ENCODE measurements at places on chromosomes 4 and X.

DNA sequence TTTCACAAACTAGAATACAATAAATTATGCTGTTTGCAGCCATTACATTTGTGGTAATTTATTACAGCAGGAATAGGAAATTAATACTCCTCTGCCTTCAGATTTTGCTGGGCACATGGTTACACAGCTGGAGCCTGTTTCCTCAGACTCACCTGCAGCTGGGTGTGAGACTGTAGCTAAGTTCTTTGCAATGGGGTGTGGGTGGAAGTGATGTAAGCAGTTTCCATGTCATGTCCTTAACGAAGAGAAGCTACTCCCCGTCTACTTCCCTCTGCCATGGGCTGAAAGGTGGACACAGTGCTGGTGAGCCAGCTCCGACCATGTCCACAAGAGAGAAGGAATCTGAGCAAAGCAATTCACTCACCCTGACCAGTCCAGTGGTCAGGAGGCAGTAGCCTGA, 18.2 kb downstream of the SH3KBP1 start:
- DNase-seq = no peak

DNA sequence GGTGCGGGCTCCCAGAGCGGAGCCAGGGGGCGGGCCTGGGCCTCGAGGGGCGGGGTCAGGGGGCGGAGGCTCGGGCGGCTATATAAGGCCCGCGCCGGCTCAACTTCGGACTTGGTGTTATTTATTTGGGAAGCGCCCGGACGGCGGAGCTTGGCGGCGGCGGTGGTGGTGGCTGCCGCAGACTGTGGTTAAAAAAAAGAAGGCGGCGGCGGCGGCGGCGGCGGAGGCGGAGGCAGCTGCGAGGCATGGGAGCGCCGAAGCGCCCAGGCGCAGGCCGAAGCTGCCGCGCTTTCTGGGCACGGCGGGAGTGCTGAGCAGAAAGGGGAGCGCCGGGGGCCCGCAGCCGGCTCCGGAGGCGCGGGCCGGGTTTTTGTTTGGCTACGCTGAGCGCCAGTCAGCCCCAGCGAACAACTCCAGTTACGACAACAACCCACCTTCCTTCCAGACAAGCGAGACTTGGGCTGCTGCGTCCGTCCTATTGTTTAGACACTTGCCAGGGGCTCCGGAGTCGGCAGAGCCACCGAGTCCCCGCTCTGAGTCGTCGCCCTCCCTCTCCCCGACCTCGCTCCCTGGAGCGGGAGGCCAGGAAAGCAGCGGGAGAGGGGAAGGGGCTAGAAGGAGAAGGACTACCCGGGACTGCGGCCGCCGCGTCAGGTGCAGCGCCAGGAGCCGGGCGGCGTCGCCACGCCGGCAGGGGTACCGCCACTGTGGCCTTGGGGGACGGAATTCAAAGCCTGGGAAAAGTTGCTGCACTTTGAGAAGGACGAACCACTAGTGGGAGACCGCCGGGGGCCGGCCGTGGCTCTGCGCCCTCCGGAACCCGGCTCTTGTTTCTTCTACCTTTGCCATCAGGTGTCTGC, at the start of gene SLIT2:
Gene SLIT2 (plus strand): TSS at position 110 of the 860 bp plus-strand sequence. CDS start 1,911 bp downstream, outside the sequence.
- peak; percentile 44 for DNase-seq

DNA sequence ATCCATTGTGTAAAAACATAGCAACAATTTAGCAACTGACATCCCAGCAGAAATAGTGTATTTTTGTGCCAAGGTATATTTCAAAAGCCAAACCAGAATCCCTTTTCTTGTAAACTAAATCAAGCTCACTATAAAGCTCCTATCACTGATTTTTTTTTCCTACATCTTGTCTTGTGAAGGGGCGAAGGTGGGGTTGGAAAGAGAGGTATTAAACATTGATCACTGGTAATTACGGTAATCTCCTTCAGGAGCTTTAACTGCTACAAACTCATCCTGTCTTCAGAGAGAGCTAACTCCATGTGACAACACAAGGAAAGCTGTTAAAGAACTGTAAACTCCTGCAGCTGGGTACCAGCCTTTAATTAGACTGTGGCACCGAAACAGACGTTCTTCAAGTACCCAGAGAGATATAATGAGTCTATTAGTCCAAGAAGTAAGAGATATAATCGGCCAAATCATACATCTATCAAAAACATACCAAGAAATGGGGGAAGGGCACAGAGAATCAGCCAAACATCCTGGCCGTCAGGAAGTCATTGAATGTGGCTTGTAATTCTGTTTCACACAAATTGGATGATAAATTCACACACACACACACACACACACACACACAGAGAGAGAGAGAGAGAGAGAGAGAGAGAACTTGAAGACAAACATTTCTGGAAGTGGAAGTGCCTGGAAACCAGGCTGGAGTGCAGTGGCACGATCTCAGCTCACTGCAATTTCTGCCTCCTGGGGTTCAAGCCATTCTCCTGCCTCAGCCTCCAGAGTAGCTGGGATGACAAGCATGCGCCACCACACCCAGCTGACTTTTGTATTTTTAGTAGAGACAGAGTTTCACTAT, 111.9 kb upstream of the PPARGC1A start:
- DNase-seq = no peak

GRCh38 chr4:109077505-109077904, 225.0 kb downstream of the COL25A1 start:
- DNase-seq = no peak

DNA sequence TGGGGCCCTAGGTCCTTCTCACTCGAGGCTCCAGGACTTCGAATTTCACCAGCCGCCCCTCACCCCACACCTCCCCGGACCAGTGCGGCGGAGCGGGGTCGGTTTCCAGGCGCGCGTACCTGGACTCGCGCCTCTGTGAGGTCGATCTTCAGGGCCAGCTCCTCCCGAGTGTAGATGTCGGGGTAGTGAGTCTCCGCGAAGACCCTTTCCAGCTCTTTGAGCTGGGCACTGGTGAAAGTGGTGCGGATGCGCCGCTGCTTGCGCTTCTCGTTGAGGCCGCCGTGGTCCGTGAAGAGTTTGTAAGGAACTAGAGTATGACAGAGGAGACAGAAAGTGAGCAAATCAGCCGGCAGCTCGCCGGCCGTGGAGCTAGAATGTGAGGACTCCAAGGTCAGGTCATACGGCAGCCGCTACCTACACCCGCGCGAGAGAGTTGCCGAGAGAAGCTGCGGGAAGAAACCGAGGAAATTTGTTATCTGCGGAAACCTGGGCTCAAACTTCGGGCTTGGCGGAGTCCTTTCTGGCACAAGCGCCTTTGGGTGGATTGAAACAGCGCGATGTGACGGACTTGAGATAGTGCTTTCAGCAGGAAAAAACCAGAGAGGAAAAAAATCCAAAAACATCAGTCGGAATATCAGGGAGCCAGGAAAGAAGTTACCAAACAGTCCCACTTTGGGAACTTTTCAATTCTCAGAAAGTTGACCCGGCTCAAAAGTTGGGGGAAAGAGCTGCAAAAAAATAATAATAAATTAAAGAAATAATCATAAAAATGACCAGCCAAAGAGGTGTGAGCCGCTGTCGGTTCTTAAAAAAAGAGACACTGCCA, 1.1 kb downstream of the PHOX2B start:
- no peak for DNase-seq

DNA sequence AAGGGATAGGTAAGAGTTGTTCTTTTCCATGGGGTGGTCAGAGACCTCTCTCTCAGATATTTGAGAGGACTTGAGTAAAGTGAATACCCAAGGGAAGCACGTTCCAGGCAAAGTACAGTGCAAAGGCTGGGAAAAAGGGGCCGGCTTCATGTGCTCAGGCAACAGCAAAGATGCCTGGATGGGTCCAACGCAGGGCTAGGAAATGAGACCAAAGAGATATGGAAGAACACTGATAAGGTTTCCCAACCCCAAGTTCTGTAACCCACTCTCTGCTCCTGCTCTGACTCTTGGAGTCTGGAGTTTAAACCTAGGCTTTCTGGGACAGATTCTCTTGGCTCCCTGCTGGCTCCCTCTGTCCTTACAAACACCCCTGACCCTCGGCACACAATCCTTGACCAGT, 36.2 kb upstream of the PROM1 start:
- no peak for DNase-seq

GRCh38 chr4:169774466-169775445, 17.0 kb upstream of the HPF1 start:
- peak; percentile 22 for DNase-seq

DNA sequence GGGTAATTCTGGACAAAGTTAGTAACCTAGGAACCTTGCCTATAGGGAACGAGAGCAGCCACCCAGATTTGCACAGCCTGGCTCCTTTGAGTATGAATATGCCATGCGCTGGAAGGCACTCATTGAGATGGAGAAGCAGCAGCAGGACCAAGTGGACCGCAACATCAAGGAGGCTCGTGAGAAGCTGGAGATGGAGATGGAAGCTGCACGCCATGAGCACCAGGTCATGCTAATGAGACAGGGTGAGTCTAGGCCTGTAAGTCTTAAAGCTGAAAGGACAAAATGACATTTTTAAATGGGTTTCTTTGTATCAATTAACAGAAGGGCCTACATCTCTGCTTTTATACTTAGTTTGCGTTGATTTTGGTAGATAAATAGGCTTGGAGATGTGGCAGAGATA, 4.7 kb upstream of the ITGB1BP2 start:
- no peak for DNase-seq

DNA sequence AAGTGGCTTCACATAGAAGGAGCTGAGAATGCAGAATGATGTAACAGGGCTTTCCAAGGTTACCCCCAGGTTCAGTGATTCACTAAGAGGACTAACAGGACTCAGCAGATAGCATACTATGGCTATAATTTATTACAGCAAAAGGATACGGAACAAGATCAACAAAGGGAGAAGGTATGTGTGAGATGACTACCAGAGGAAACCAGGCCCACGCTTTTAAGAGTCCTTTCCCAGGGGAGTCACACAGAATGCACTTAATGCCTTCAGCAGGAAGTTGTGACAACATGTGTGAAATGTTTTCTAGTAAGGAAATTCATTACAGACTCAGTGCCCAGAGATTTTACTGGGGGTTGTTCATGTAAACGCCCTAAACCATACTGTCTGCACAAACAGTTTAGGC, 373.6 kb upstream of the MAGEB2 start:
- no peak for DNase-seq

GRCh38 chr4:107799669-107800450, 24.9 kb upstream of the SGMS2 start:
- DNase-seq = no peak

- no peak for DNase-seq
Observed at GRCh38 chr4:90816754-90817153, 689.6 kb downstream of the CCSER1 start.

DNA sequence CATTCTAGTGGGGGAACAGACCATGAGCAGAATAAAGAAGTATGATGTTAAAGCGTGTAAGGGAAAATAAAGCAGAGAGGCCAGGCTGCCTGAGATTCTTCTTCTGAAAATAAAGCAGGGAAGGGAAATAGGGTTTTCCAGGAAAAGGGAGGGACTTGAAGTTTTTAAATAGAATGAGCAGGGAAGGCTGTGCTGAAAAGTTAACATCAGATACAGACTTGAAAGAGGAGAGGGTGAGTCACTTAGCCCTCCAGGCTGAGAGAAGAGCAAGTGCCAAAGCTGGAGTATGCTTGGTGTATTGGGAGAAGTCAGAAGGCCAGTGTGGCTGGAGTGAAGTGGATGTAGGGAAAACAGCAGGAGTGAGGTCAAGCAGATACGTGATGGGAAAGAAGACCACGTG, 10.0 kb upstream of the PLK4 start:
- no peak for DNase-seq

- DNase-seq = no peak
Observed at GRCh38 chrX:1292575-1293290, 24.1 kb downstream of the CSF2RA start.

DNA sequence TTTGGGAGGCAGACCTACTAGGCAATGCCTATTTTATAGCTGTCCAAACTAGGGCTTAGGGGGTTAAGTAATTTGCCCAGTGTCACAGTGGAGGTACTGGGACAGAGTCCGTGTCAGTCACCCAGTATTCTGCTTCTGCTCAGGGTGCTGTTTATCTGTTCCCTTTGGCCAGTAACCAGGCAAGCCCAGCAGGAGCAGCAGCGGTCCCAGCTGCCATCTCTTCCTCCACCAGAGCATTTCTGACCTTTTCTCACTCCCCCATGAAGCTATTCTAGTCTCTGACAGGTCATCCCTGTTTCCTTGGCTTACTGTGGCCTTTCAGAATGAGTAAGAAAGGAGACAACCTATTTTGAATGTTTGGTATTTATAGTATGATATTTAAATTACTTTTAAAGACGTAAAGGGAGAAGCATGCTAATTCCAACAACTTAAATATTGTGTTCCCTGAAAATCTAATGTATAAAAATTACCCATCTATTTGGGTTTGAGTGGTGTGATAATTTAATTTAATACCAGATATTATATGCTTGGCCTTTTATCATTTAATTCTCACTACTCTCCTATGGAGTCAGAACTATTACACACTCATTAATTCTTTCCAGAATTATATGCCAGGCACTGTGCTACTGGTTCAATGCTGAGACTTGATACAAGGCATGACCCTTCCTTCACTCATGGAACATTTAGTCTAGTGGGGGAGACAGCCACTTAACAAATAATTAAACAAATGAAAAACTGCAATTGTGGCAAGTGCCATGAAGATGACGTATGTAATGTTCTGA, 60.6 kb downstream of the RPS6KA3 start:
- peak; percentile 11 for DNase-seq

- DNase-seq = no peak
Observed at GRCh38 chr4:48538358-48538757, 48.3 kb downstream of the ZAR1 start.

DNA sequence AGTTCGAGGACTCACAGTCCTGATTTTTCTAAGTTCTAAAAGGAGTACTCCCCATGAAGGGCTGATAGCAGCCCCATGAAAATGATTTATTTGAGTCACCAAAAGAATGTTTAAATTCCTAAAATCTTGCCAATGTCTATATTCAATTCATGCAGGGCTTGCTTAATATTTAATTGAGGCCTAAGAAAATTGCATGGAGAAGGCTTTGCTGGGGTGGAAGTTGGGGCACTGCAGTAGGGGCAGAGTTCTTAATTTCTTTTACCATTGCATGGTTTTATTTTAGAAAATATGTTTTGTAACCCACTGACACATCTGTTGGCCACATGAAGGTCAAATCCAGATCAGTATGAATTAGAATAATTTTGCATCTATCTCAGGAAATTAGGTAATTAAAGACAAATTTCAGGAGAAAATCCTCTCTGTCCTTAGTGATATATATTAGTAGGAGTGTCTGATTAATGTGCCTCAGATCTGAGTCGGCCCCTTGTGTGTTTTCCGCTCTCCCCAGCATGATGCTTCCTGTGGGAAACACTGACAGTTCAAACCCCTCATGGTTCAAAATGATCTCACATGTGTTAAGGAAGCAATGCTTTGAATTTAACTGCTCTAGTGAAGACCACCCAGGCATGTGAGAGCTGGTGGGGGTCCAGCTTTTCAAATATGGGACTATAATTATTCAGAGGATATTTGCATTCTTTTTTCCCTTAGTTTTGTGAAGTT, 54.0 kb upstream of the EGFL6 start:
- DNase-seq = no peak

DNA sequence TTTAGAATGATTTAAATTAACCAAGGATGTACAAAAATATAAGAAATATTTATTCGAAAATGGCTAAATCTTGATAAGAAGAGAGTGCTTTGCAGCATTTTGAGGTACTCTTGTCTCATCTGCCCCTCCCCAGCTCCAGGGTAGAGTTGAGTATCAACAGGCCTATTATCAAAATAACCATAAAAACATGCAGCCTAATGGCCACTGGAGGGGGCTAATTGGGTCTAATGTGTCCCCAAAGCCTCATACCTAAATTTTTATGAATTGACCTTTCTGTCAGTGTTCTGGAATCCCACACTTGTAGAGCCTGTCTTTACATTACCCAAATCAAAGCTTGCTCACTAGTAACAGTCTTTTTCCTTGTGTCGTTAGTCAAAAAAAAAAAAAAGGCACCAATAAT, 544.9 kb upstream of the CPXCR1 start:
- DNase-seq = no peak

GRCh38 chr4:40583850-40584439, 45.7 kb downstream of the RBM47 start:
- no peak for DNase-seq

GRCh38 chr4:143558823-143559756, 45.6 kb downstream of the SMARCA5 start:
- peak; percentile 65 for DNase-seq

All from activated CD4-positive, alpha-beta T cell treated with anti-CD3 and anti-CD28 coated beads, Interleukin-2, Interleukin-6, amounts not matched to agents 100 ng/mL and 50 ng/mL, durations not matched to agents 16 hours and 8 hours (primary cell).